Cortex of kidney (tissue), 1 donor: ENCODE measurements at places on chromosomes 3 and 15.

DNA sequence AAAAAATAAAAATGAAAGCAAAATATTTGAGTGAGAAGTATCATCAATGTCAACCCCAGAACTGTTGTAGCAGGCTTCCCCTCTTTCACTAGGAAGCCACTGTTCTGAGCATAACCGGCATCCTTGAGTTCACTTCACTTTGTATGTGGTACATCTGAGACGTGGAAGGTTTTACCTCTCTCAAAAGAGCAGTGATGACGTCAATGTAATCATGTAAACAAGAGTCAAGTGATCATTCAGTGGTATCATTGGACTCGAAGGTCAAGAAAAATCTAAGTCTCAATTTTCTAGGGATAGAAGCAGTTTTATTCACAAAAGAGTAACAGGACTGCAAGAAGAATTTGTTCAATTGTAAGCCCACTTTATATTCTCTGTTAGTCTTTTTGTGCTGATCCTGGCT is 339.8 kb upstream of the THRB start:
- no peak for DNase-seq

GRCh38 chr15:72168131-72168807 is 29.3 kb downstream of the GRAMD2A start:
- DNase-seq: no peak

- no peak for DNase-seq
Observed at GRCh38 chr3:186311441-186311840, 50.6 kb downstream of the DGKG start.

DNA sequence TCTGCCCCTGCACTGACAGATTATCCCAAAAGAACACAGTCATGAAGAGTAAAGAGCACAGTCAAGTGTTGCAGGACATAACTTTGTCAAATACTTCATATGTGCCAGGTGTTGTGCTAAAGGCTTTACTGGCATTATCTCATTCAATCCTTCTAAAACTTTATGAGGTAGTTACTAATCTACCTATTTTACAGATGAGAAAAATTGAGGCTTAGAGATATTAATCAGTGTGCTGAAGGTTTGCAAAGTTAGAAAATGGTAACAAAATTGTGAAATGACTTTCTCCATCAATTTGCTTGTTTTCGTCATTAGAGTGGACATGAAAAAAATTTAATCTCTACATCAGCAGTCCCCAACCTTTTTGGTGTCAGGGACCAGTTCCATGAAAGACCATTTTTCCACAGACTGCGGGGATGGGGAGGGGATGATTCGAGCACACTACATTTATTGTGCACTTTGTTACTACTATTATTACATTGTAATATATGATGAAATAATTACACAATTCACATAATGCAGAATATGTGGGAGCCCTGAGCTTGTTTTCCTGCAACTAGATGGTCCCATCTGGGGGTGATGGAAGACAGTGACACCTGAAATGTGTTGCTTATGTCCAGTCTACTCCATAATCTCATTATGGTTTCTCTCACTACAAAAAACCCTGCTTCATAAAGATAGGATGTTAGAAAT is 8.6 kb upstream of the CAPN7 start:
- no peak for DNase-seq

GRCh38 chr15:85757073-85757938 is 37.4 kb downstream of the KLHL25 start:
- no peak for DNase-seq
